ENCODE measurements at places on chromosomes 4 and X.

GRCh38 chrX:115367455-115367854 is 77.9 kb downstream of the LUZP4 start:
- DNase-seq, result no peak

DNA sequence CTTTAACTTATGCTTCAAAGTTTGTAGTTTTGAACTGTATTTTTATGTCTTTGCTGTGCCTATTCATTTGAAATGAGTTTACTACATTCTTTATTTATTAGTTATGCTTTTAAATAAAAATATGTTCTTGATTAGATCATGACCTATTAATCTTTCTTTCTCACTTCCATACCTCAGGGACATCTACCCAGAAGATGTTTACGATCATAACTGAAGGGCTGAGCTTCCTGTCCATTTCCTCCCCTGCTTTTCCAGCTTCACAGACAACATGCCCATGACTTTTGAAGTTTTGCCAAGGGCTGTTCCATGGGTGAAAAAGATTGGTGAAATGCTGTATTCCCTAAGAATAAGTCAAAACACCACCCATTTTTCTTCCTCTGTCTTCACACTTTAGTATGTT is 99.7 kb upstream of the DDIT4L start:
- no peak for DNase-seq

DNA sequence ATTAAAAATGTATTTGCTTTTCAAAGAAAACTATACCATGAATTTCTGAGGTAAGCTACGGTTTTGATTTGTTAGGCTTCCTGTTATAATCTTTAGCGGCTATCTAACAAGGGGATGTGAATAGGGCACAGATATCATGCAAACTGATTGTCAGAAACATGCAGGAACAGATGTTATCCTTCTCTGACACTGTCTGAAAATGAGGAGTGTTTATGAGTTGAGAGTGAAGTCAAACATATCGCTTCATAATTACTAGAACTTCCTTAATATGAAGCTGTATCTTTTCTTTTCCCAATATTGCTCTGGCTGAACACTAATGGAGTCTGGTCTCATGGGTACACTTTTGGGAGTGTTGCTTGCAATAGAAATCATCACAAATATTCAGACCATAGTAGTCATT is 16.3 kb upstream of the SULT1B1 start:
- DNase-seq, result no peak

- DNase-seq, result no peak
These were observed 90.7 kb upstream of the PDHA2 start for GRCh38 chr4:95749204-95749603.

GRCh38 chr4:147286846-147287587 is 193.9 kb upstream of the EDNRA start:
- DNase-seq, result no peak

DNA sequence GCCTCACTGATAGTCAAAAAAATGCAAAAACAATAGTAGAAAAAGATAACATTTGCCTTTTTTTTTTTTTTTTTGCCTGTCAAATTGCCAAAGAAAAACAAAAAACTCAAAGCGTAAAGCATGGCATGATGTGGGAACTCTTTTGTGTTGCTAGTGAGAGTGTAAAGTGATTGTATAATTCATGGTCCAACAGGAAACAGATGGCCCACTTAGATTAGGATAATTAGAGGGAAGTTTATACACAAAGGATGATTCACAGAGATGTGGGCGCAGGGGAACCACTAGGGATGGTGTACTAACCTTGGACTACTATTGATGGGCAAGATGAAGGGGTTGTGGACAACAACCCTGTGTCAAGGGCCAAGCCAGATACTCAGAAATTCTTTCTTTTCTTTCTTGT is 16.4 kb downstream of the MCUB start:
- DNase-seq, result no peak

GRCh38 chr4:96342790-96343455 is 503.0 kb downstream of the PDHA2 start:
- no peak for DNase-seq

- no peak for DNase-seq
These were observed 77.9 kb downstream of the SMARCA1 start for GRCh38 chrX:129445436-129445835.

DNA sequence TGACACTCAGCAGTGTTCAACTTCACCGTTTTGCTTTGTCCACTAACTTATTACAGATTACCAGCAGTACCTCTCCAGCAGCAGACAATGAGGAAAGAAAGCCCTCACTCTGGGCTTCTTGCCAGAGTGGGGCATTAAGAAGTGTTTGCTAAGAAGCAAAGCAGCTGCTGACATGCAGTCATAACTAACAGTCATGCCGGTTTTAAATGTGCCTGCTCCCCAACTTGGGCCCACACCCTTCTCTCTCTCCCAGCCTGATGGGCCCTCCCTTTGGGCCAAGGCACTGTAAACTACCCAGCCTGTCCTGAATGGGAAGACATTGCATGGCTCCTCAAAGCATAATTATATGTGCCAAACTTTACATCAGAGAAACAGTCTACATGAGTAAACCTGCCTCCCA is 54.6 kb upstream of the HHIP start:
- no peak for DNase-seq

DNA sequence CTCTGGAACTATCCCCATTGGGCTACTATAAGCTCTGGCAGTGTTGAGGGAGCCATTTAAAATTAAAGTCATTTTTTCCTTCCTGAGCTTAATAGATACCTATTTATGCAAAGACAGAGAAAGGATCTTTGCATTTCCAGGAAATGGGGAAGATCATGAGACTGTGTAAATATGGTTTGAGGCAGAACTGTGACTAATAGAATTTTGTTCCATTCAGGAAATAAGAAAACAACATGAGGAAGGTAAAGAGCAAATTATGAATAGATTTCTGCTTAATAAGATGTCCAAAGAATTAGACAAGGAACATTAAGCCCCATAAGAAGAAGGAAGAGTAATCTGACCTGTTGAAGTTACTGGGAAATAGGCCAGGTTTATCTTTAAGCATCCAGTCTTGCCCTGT is 17.8 kb upstream of the TBC1D19 start:
- DNase-seq, result no peak

DNA sequence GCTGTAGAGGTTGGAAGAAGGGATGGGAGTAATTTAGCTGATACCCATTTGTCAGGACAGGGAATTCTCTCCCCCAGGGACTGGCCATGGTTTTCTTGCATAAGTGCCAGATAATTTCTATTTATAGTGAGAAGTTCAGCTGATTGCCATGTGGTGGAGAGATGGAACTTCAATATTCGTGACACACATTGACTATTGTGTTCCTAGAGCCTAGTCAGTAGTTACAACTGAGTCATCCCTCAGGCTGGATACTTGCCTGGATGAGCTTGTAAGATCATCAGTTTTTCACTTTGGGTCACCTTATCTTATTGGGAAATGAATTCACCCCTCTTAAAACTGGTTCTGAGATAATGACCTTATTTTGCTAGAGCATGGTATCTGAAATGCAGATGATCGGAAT is 32.2 kb downstream of the CFAP299 start:
- DNase-seq, result no peak

DNA sequence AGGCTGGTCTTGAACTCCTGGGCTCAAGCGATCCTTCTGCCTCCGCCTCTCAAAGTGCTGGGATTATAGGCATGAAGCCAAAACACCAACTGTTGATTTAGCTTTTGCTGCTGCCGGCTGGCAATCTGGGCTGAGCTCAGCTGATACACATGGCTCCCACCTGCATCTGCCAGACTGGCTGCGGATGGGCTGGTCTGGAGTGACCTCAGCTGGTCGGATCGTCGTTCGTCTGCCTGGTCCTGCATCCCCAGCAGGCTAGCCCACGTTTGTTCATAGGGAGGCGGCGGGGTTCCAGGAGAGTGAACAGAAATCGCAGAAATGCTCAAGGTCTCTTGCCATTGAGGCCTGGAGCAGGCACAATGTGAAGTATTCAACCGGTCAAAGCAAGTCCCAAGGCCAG is 74.4 kb upstream of the DDX3X start:
- no peak for DNase-seq

- no peak for DNase-seq
These were observed 554 bp downstream of the PCDH7 start for GRCh38 chr4:30720661-30721184.
